Type B pancreatic cell (in vitro differentiated cells): ENCODE measurements at places on chromosomes 16 and 17. TPM values are rescaled to one million over a fixed set of nuclear protein-coding genes. Genes with fewer than 3 reads are reported as not detected.

UMOD gene
- total RNA-seq = not detected in 2 replicates

WNK4 gene
- 2.7 and 4.2 TPM in 2 replicates for total RNA-seq

RHBDL3 gene
- 1.4 and 4.4 TPM in 2 replicates for total RNA-seq

IL32 gene
- total RNA-seq = 12.7 and 44.1 TPM in 2 replicates

SOST gene
- total RNA-seq = 2.0 TPM in 1 of 2 replicates, not detected in the other

RAB37 gene
- total RNA-seq = 3.4 and 4.2 TPM in 2 replicates

CA4 gene
- total RNA-seq = 11.4 and 21.1 TPM in 2 replicates

ZG16 gene
- 0.85 and 1.5 TPM in 2 replicates for total RNA-seq

TSR1 gene
- total RNA-seq = 37.8 and 40.3 TPM in 2 replicates

IKZF3 gene
- 0.19 and 0.29 TPM in 2 replicates for total RNA-seq

DNA sequence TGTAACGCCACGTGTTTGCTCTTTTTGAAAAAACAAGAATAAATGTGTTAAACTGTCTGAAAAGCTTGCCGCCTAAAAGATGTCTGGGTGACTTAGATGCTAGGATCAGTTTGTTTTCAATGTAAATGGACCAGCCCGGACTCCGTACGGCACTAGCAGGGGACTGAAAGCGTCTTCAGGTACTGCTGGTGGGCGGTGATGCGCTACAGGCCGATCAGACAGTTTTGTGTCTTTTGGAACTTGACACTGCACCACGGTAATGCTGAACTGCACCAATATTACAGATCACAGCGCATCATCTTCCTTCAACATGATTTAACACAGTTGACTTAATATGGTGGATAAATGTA is 727 bp upstream of the MBTPS1 start:
- no peak for DNase-seq

- no peak for DNase-seq
Measured at GRCh38 chr16:61987474-61988012, 48.7 kb downstream of the CDH8 start.

DNA sequence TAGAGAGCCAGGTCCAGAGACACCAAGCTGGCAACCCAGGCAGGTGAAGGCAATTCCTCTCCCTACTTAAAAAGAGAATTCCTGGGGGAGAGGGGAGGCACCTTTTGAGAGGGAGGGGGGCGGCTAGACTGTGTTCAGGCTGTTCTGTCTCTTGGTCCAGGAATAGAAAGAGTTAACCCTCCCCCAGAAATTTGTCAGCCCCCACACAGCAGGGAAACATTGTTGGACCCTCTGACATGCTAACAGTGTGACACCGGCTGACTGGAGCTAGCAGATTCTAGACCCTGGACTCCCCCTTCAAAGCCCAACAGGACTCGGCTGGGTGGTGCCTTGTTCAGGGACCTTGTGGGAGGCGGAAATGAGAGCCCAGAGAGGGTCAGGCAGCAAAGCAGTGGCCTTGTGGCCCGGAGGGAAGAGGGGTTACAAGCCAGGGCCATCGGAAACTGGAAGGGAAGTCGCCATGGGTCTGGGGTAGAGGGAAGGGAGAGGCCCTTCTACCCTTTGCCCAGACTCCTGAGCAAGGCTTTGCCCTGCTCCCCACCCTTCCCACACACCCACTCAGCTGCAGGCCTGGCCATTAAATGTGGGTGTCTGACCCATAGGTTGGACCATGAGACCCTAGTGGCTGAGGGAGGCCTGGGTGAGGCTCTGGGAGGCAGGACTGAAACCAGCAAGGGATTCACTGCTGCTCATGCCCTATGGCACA is 44.6 kb downstream of the RAI1 start:
- DNase-seq = no peak

GRCh38 chr17:66943484-66943883 is 21.0 kb upstream of the CACNG4 start:
- no peak for DNase-seq

- no peak for DNase-seq
Measured at GRCh38 chr16:87550495-87550961, 51.8 kb upstream of the JPH3 start.

DNA sequence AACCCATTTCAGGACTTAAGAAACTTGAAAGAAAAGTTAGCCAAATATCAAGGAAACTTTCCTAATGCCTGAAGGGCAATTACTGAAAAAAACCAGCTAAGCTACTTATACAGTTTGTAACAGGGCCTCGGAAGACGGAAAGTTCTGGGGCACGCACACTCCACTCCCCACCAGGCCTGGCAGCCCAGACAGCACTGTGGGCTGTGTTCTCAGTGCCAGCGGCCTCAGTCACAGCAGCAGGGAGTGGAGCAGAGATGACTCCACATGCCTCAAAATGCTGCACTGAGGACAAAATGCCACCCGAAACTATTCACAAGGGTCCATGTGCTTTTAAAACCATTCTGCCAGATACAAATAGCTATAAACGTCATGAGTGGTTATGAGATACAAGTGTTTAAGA is 6.3 kb upstream of the ECI1 start:
- DNase-seq = no peak

- DNase-seq = no peak
Measured at GRCh38 chr16:86121374-86122010, 222.5 kb downstream of the IRF8 start.

DNA sequence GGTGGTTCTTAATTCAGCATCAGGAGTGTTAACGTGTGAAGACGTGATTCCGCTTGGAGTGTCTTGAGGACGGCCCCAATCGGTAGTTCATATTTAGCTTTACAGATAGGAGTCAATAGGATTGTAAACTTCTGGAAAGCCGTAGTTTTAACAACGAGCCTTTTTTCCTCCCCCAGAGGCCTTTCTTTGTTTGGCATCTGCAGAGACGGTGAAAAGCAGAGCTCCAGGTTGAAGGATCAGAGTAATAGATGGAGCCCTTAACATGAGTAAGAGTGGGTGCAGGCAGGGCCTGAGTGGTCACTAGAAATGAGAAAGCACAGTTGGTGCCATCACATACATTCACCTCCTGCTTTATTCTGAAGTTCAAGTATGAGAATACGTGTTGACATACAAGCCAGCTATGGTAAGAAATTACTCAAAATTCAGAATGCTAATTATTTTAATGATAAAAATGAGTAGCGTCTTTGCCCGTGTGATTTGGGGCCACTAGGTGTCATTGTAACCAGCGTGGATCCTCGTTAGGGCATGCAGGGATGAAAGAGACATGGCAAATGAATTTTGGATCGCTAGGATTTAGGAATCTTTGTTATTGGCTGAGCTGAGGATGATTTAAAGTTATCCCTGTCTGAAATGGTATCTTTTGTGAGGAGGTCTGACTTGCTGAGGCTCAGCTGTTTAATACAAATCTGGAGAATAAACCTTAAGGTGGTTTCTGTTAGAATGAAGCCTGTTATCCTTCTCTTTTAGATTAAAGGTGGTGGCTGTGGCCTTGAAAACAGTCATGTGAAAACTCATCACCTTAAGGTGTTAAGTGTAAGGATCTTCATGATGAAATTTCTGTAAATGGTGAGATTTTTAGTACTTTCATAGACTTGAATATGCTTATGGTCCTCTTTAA is 18.6 kb downstream of the PRCD start:
- no peak for DNase-seq

GRCh38 chr16:22093331-22093730 is 990 bp downstream of the VWA3A start:
- DNase-seq = no peak

- no peak for DNase-seq
Measured at GRCh38 chr16:85541980-85542900, 70.9 kb upstream of the GSE1 start.

DNA sequence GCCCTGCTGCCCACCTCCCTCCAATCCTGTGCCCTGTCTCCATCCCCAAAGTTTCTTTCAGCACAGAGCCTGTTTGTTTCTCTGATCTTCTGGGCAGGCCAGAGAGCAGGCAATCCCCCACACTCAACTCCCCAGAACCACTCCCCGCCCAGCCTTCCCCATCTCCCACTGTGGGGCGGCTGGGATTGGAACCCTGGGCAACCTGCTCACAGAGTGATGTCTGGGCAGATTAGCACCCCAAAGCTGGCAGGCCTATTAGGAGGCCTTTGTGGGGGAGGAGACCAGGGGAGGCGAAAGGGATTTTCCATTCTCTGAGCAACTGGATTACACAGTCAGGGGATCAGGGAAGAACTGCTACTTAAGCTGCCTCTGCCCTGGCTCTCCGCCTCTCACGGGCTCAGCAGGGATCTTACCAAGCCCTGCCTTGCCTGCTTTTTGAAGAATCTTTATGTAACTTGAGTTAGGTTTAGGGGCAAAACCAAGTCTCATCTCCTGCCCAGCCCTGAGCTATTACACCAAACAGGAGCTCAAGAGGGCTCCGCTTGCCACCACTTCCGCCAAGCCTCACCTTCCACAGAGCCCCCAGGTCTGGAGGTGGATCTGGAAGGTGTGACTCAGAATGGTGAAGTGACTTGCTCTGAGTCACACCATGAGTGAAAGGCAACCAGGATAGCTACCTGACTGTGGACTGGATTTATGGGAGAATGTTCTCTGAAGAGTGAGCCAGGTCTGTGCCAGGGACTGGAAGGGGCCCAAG is 16.0 kb upstream of the LHX1 start:
- no peak for DNase-seq

DNA sequence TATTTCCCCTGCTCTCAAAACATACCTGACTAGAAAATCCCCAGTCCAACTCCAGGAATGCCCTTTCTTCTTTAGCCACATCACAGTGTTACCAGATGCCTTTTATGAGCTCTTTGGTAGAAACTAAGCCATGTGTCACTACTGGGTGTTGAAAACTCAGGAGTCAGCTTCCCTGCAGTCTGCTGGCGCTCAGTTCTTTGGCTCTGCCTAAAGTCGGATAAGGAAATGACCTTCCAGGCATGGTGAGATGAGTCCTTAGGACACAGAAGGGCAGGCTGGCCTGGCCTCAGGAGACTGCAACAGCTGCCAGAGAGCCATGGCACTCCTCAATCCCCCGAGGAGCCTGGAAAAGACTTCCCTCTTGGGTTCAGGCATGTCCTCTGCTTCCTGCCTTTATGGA is 89.1 kb downstream of the CDH13 start:
- no peak for DNase-seq

DNA sequence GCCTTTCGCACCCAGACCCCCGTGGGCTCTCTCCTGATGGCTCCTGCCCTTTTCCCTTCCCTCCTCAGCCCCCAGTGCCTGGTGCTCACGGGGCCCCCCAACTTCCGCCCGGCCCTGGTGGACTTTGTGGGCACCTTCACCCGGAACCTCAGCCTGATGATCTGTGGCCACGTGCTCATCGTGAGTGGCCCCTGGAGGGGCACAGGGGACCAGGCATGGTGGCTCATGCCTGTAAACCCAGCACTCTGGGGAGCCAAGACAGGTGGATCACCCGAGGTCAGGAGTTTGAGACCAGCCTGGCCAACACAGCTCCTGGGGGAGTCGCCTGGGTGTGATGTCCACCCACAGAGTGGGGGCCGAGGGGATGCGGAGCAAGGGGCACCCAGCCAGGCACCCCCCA is 21.3 kb downstream of the SLC12A3 start:
- no peak for DNase-seq

- DNase-seq = no peak
Measured at GRCh38 chr16:8849411-8850011, 19.3 kb downstream of the CARHSP1 start.

GRCh38 chr17:54194268-54194667 is 371.5 kb downstream of the KIF2B start:
- DNase-seq = no peak

DNA sequence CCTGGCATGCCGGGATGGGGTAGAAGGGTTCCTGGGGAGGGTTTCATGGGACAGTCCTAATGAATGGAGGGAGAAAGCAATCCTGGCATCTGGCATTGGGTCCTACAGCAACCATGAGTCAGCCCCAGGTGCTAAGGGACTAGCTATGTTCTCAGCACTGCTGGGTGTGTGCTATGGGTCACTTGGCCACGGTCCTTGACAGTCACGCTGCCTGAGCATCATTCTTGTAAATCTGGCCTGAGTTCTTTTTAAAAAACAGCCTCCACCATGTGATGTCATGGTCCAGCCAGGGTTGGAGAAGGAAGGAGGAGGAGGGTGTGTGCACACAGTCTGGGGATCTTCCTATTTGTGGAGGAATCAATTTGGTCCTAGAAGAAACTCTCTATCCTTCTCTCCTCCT is 6.2 kb upstream of the RAMP2 start:
- DNase-seq = no peak

- no peak for DNase-seq
Measured at GRCh38 chr16:26511463-26511862, 555.3 kb upstream of the C16orf82 start.

DNA sequence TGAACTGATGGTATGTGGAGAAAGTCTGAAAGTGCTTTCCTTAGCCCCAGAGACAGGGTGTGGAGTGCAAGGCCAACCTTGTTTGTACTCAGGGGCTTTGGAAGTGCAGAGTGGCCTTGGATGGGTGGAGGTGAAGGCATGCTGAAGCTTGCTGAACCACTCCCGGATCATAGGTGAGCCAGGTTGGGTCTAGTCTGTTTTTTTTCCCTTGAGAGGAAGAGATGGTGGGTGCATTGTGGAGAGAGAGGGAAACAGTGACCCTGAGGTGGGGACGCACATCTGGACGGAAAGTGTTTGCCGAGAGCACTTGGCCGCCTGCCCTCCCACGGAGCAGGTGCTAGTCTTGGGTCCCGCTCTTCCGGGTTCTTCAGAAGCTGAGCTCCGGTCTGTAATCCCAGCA is 12.5 kb downstream of the ABAT start:
- DNase-seq = no peak

DNA sequence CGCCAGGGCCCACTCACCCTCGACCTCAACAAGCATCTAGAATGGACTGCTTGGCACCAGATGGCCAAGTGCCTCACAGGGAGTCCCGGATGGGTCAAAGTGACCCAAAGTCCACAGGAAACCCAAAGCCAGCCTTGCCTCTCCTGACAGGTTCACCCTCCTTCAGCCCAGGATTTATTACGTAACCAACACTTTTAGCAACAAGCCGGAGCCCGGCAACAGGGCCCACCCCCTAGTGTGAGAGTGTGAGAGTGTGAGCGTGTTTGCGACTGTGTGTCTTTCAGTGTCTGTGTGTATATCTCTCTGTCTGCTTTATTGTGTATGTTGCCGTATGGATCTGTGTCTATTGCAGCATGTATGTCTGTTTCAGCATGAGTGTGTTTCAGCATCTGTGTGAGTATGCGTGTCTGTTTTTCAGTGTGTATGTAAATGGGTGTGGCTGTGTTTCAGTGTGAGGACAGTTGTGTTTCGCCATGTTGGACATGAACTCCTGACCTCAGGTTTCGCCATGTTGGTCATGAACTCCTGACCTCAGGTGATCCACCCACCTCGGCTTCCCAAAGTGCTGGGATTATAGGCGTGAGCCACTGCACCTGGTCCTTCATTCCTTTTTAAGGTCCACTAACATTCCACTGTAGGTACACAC is 13.7 kb upstream of the PEMT start:
- DNase-seq = no peak

GRCh38 chr17:40960144-40960543 is 6.6 kb downstream of the KRT39 start:
- DNase-seq = no peak
